Head of caudate nucleus (tissue), 42 donors: ENCODE measurements at places on chromosomes 5 and 9.
A peak's percentile ranks its signal among the peaks of the same experiment; 100 is the strongest.

DNA sequence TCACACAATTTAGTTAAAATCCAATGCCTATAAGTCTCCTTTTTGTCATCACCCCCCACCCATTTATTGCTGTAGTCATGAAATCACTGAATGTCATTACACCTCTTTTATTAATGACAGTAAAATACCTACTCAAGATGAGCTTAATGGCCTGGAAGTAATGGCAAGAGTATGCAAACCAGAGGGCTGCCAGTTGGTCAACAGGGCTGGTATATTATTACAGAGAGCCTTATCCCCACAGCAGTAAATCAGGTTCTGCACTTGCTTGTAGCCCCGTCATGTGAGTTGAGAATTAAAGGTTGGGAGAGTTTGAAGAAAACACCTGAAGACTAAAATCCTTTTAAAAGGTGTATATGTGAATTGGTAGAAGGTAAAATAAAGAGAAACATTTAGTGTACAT, 372.4 kb downstream of the MAT2B start:
- no peak for DNase-seq

GRCh38 chr9:95870352-95870751, 5.1 kb upstream of the ERCC6L2 start:
- DNase-seq, result no peak

- DNase-seq, result peak; percentile 57
Observed at GRCh38 chr9:15837079-15837679, 284.3 kb downstream of the CCDC171 start.

- DNase-seq, result no peak
Observed at GRCh38 chr9:136231478-136232297, 13.9 kb downstream of the QSOX2 start.

- no peak for DNase-seq
Observed at GRCh38 chr5:156473269-156473908, 146.4 kb downstream of the SGCD start.

- no peak for DNase-seq
Observed at GRCh38 chr5:35069188-35069587, 21.4 kb upstream of the AGXT2 start.

DNA sequence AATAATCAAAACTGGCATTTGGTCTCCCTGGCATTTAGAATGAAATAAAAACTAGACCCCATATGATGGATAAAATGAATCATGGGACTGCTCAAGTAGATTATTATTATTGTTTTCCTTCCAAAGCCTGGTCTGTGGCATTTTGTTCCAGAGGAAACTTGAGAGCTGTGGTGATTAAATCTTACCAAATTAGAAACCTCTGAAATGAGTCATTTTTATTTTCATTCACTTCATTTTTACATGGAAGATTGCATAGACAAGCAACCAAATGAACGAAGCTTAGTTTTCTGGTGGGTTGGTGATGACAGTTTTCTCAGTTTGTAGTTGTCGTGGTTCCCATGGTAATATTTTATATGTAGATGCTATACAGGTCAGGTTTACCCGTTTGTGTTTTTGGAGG, 23.4 kb downstream of the PAM start:
- DNase-seq, result no peak

- no peak for DNase-seq
Observed at GRCh38 chr5:1548702-1549474, 25.1 kb upstream of the LPCAT1 start.

GRCh38 chr9:9942764-9943424, 669.9 kb downstream of the PTPRD start:
- DNase-seq, result peak; percentile 81

- no peak for DNase-seq
Observed at GRCh38 chr9:124078641-124079040, 67.1 kb downstream of the LHX2 start.

DNA sequence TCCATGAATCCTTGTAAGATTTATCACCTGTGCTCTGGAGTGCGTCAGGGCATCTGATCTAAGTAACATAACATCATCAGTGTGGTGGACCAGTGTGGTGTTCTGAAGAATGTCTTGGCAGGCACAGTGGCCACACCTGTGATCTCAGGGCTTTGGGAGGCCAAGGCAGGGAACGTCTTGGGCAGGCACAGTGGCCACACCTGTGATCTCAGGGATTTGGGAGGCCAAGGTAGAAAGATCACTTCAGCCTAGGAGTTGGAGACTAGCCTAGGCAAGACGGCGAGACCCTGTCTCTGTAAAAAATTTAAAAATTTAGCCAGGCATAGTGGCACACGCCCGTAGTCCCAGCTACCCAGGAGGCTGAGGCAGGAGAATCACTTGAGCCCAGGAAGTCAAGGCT, 185.5 kb downstream of the CACNA1B start:
- DNase-seq, result no peak

- DNase-seq, result peak; percentile 12
Observed at GRCh38 chr9:88990729-88991065, 571 bp upstream of the S1PR3 start.

- DNase-seq, result no peak
Observed at GRCh38 chr5:159131951-159132350, 32.2 kb upstream of the EBF1 start.

GRCh38 chr9:88396836-88397577, 8.8 kb downstream of the SPIN1 start:
- no peak for DNase-seq

DNA sequence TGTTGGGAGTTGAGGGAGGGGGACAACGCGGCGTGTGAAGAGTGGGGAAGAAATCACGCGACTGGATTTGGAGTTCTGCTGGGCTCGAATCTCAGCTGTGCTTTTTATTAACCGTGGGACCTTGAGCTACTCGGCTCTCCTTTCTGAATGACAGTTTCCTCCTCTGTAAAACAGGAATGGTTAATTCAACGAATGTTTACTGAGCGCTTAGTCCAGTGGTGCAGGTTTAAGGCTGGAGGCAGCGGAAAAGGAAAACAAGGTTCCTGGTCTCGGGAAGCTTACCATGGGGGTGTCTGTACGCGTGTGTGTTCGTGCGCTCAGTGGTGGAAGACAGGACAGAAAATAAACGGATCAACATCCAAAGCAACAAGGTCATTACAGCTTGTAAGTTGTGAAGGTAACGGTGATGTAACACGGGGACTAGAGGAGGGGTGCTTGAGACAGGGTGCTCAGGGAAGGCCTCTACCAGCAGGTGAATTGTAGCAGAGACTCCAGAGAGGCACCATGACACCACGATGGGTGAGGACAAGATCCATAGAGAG, 277 bp downstream of the EIF4E1B start:
- DNase-seq, result no peak

DNA sequence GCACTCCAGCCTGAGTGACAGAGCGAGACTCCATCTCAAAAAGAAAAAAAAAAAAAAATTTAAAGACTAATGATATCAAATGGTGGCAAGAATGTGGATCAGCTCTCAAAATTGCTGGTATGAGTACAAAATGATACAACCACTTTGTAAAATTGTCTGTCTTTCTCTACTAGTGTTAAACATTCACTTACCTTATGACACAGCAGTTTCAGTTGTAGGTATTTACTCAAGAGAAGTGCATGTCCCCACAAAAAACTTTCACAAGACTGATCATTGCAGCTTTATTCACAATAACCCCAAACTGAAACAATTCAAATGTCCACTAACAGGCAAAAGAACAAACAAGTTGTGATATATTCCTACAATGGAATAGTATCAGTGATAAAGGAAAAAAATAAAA, 14.7 kb upstream of the CETN3 start:
- DNase-seq, result no peak

- no peak for DNase-seq
Observed at GRCh38 chr5:77012601-77013000, 17.6 kb upstream of the AGGF1 start.

DNA sequence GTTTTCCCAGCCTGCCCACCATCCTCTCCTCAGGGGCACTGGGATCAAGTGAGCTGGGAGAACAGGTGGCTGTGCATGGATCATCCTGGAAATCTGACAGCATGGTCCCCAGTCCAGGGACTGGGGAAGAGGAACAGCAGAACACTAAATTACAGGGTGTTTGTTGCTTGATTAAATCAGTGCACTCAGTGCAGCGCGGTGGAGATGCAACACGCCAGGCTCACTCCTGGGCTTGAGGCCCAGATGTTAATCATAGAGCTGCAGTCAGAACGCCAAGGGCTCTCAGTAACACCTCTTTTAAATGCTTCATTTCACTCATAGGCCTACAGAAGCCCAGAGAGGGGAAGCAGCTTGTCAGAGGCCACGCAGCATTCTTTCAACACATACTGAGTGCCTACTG, 14.2 kb upstream of the LARP1 start:
- peak; percentile 30 for DNase-seq

DNA sequence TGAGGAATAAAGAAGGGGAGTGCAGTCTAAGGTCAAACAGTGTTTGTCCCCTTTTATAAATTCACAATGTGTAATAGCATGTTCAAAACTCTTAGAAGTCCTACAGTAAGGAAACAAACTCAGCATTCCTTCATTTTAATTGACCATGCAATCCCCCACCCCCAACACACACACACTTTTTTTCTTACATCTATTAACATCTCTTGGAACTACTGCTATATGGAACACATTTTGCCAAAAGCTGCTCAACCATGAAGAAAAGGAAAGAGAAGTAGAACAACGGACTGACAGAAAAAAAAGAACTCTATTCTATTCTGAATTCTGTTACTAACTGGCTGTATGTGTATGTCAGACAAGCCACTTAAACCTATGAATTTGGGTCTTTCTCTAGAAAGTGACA, 2.8 kb upstream of the CTNNAL1 start:
- no peak for DNase-seq

DNA sequence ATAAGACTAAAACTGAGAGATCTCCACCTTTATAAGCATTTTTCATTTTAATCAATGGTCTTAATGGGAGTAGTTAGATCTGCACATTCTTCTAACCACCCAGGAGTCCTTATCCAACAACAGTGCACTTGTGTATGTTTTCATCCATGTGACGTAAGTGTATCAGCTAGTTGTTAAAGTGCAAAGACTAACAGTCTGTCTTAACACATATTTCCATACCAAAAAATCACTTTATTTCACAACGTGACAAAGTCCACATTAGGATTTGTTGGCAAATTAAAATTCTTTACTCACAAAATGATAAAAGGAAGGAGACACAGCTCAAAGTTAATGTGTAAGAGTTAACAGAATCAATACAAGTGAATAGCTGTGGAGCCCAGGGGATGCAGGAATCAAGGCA, 1.9 kb upstream of the SMC2 start:
- DNase-seq, result no peak

GRCh38 chr9:25960178-25960577, 281.9 kb upstream of the TUSC1 start:
- no peak for DNase-seq
